ENCODE measurements at places on chromosomes 6 and 20.

DNA sequence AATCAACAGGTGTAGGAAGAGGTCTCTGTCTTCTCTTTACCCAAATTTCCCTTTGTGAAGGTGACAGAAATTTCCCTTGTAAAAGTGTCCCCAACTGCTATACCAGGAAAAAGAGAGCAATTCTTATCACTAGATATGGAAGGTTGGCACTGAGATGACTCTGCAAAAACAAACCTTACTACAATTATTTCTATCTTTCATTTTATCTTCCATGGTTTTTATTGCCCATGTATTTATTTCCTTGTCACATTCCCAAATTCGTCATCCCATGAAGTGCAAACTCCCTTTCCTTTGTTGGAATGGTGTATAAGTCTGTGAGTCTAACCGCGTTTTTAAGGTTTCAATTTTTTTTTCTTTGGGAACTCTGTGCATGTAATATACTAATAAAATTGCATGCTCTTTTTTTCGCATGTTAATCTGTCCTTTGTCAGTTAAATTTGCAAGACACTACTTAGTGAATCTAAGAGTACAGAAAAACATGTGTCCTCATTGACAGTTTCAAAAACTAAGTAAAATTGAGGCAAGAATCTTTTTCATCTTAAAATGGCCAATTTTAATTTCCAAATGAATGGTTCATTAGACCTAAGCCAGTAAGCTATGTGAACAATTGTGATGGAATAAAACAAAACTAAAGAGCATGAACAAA, 35.4 kb upstream of the HFE start:
- no peak for DNase-seq

GRCh38 chr6:84151669-84152068, 75.8 kb downstream of the CEP162 start:
- no peak for DNase-seq

DNA sequence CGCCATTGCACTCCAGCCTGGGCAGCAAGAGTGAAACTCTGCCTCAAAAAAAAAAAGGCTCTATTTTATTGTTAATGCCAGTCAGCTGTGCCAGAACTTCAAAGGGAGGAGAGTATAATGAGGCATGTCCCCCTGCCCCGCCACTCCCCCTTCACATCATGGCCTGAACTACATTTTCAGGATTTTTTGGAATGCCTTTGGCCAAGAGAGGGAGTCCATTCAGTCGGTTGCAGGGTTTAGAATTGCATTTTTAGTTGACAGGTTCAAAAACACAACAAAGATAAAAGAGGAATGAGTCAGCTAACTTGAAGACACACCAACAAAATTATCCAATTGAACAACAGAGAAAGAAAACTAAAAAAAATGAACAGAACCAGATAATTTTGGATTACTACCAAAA, 59.1 kb downstream of the CEP43 start:
- no peak for DNase-seq

DNA sequence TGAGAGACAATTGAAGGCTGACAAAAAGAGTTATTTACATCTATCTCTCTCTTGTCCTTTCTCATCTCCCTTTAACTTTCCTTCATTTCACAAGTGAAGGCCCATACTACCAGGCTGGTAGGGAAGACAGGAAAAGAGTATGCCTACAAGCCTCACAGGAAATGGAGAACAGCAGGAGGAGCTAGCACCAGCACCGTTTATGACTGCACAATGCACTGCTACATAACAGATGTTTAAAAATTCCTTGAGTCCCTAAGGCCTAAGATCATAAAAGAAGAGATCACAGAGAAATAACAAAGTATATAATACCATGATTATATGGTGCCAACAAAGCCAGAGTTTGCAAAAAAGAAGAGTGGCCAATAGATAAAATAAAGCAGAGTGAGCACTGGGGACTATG, 194.8 kb downstream of the UNC5CL start:
- no peak for DNase-seq

GRCh38 chr6:155152211-155153076, 111.4 kb upstream of the CLDN20 start:
- no peak for DNase-seq

GRCh38 chr20:44465001-44465560, 10.6 kb upstream of the TTPAL start:
- DNase-seq = no peak

DNA sequence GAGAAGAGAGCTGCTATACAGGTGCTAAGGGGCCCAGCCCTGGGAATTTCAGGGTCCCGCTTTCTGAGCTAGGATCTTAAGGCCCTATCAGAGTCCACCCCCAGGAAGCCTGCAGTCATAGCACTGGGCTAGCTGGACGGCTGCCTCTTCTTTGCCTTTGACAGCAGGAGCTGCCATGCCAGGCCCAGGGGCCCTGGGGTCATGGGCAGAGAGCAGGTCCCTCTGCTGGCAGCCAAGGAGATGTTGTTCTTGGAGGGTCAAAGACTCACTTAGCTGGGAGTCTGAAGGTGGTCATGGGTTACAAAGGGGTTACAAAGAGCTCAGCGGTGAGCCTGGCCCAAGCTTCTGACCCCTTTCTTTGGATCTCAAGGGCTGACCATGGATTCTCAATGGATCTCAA, 52.7 kb downstream of the RPP21 start:
- DNase-seq = no peak

DNA sequence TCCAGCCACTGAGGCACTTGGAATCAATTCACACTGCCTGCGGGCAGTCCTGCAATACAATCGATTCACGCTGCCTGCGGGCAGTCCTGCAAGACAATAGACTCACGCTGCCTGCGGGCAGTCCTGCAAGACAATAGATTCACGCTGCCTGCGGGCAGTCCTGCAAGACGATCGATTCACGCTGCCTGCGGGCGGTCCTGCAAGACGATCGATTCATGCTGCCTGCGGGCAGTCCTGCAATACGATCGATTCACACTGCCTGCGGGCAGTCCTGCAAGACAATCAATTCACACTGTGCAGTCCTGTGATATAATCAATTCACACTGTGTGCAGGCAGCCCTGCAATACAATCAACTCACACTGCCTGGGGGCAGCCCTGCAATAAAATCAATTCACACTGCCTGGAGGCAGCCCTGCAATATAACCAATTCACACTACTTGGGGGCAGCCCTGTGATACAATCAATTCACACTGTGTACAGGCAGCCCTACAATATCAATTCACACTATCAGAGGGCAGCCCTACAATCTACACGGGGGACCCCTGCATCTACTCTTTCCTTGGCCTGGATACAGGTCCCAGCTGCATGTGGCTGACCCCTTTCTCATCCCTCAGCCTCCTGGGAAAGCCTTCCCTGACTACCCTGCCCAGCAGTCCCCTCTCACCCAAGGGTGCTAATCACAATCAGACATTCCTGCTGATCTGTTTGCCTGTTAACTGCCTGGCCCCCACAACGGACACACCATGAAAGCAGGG, 10.4 kb downstream of the TAF4 start:
- DNase-seq = no peak

- DNase-seq = no peak
These were observed 137.5 kb downstream of the FOXA2 start for GRCh38 chr20:22446613-22447446.

DNA sequence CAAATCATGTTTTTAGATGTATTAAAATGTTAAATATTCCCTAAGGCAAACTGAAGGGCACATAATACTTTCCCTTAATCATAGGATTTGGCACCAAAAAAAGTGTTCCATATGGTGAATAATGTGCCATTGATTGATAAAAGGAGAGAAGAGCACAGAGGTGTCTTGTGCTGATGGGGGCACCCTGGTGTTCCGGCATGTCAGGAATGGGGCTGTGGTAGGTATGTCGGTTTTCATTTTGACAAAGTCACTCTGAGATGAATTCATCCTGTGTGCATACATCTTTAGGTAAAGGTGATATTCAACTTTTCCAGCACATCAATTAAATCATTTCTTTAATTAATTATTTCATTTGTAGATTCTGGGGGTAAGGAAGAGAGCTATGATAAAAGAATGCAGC, 36.8 kb downstream of the CENPW start:
- no peak for DNase-seq

- DNase-seq = no peak
These were observed 112.8 kb downstream of the ARHGAP18 start for GRCh38 chr6:129597023-129597713.

GRCh38 chr6:30914854-30915590, 984 bp downstream of the VARS2 start:
- DNase-seq = no peak

DNA sequence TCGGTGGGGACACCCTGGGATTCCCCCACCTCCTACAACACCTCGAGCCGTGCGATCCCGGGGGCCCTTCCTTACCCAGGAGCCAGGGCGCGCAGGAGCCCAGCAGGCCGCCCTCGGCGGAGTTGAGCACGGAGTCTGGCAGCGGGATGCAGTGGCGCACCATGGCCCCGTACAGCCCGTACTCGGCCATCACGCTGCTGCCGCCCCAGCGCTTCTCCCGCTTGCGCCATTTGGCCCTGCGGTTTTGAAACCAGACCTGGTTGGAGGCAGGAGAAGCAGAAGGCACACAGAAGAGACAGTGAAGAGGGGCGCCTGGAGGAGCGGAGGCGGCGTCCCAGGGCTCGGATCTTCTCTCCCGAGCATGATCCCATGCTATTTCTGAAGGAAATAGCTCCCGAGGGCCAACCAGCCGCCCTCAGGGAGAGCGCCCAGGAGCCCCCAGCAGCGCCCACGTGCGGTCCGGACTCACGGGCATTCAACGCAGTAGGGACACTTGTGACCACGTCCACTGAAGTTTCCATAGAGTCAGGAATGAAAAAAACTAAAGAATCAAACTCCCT, 4.3 kb downstream of the VSX1 start:
- DNase-seq = no peak

GRCh38 chr6:8803181-8803760, 367.9 kb upstream of the SLC35B3 start:
- DNase-seq = no peak

GRCh38 chr20:1205802-1206201, 2.5 kb downstream of the C20orf202 start:
- DNase-seq = no peak

- DNase-seq = no peak
These were observed 21.8 kb downstream of the TGM2 start for GRCh38 chr20:38143238-38143645.

GRCh38 chr20:21450572-21450971, 53.2 kb upstream of the NKX2-4 start:
- DNase-seq = no peak

GRCh38 chr6:90485635-90486277, 101.1 kb downstream of the MAP3K7 start:
- no peak for DNase-seq

- no peak for DNase-seq
These were observed 71.5 kb downstream of the NCR2 start for GRCh38 chr6:41406728-41407489.

Measured in NCI-H1930 (cell line).